ENCODE measurements at places on chromosomes 12 and 14. TPM values are rescaled to one million over a fixed set of nuclear protein-coding genes. Genes with fewer than 3 reads are reported as not detected.

Gene ITGB7
- 725 TPM for total RNA-seq

Gene ZFYVE1
- total RNA-seq, result 24.8 TPM

Gene PLD4
- 1.2 TPM for total RNA-seq

Gene OR6C2
- total RNA-seq, result not detected

Gene ALX1
- not detected for total RNA-seq

Gene BATF
- 6.8 TPM for total RNA-seq

Gene WDHD1
- 3.3 TPM for total RNA-seq

Data from naive thymus-derived CD4-positive, alpha-beta T cell (primary cell).